ENCODE measurements at places on chromosomes 5 and 9. TPM values are rescaled to one million over a fixed set of nuclear protein-coding genes. Genes with fewer than 3 reads are reported as not detected.
A peak's percentile ranks its signal among the peaks of the same experiment; 100 is the strongest.

- no peak overlapping the region for H3K27ac ChIP-seq
- no peak overlapping the region for H3K4me3 ChIP-seq
- no peaks in the 10 kb centered on the region for H3K27me3 ChIP-seq
- no peaks in the 10 kb centered on the region for H3K4me1 ChIP-seq
- H3K36me3 ChIP-seq: no peaks in the 10 kb centered on the region
These were observed 96.0 kb upstream of the ITGA2 start for GRCh38 chr5:52893105-52893504.

GRCh38 chr5:55172051-55172899 lies 702 bp downstream of the CDC20B start:
- peak overlapping the region; percentile 47 for H3K27ac ChIP-seq
- peak; percentile 76 for DNase-seq
- H3K4me3 ChIP-seq: peak overlapping the region; percentile 64

GRCh38 chr5:79474367-79475151 lies 39.4 kb downstream of the HOMER1 start:
- H3K4me3 ChIP-seq: no peak overlapping the region
- no peak for DNase-seq
- H3K27ac ChIP-seq: no peak overlapping the region
- H3K27me3 ChIP-seq: no peaks in the 10 kb centered on the region

- H3K4me1 ChIP-seq: no peaks in the 10 kb centered on the region
- no peak overlapping the region for H3K27ac ChIP-seq
- no peak for DNase-seq
- no peak overlapping the region for H3K4me3 ChIP-seq
- no peaks in the 10 kb centered on the region for H3K36me3 ChIP-seq
- H3K27me3 ChIP-seq: no peaks in the 10 kb centered on the region
These were observed 16.5 kb downstream of the GRXCR2 start for GRCh38 chr5:145856285-145856818.

- no peak overlapping the region for H3K4me3 ChIP-seq
- H3K27ac ChIP-seq: no peak overlapping the region
- DNase-seq: no peak
- H3K4me1 ChIP-seq: no peaks in the 10 kb centered on the region
- H3K36me3 ChIP-seq: no peaks in the 10 kb centered on the region
These were observed 184.0 kb downstream of the CNTLN start for GRCh38 chr9:17318821-17319320.

DNA sequence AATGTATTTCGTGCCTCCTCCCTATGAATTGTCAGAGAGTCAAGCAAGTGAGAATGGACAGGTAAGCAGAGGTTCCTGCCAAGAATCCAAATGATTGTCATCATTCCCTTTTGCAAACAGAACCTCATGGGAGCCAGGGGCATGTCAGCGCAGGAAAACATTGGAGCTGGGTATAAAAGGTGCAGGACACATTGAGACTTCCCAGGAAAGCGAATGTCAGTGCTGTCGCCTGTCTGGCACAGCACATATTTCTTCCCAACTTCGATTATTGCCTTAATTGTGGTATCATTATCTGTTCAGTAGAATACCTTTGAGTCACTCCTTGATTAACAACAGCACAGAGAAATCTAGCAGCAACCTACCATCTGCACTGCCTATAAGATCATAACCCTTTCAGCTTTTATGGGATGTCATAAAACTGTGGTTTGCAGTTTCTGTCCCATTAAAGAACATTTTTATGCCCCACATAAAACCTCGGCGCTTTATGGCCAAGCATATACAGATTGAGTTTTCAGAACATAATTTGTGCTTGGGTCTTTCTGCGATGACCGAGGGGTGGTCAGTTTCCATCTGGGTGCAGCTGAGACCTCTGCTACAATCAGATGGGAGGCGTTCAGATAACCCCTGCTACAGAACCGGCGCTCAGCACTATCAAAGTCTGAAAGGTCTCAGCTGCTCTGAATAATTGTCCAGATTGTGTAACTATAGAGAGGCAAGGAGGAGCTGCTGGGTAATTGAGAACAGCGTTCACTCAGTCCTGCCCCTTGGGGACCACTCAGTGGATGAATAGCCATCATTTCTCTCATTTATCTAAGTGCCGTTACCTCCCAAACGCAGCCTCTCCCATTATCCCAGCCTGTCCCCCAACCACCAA lies 30.9 kb upstream of the WWC1 start:
- DNase-seq: no peak
- H3K27ac ChIP-seq: no peak overlapping the region
- H3K4me1 ChIP-seq: no peaks in the 10 kb centered on the region
- no peaks in the 10 kb centered on the region for H3K27me3 ChIP-seq
- H3K36me3 ChIP-seq: no peaks in the 10 kb centered on the region
- no peak overlapping the region for H3K4me3 ChIP-seq

DNA sequence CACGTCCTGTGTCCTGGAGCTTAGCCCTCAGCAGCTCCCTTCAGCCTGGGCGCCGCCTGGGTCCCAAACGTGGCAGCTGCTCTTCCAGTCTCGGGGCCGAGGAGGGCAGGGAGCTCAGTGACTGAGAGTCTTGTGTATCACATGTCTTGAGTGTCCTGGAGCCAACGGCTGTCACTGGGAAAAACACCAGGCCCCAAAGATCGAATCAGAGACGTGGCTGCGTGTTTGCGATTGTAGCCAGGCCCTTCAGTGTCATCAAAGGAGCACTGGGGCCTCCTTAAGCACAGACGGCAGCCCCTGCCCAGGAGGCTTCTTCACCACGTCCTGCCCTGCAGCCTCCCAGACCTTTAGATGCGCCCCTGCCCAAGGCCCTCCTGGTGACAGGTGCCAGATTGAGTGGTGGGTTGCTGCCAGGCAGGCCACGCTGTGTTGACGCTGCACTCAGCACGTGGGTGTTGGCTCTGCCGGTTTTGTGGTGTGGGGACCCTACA lies 5.7 kb upstream of the EXOC3 start:
- no peak overlapping the region for H3K27ac ChIP-seq
- DNase-seq: no peak
- H3K36me3 ChIP-seq: no peaks in the 10 kb centered on the region
- no peaks in the 10 kb centered on the region for H3K27me3 ChIP-seq
- H3K4me1 ChIP-seq: peaks cover 6% of the 10 kb centered on the region

GRCh38 chr5:3024976-3025375 lies 273.5 kb upstream of the IRX2 start:
- DNase-seq: no peak
- no peak overlapping the region for H3K4me3 ChIP-seq
- no peak overlapping the region for H3K27ac ChIP-seq
- no peaks in the 10 kb centered on the region for H3K4me1 ChIP-seq

DNA sequence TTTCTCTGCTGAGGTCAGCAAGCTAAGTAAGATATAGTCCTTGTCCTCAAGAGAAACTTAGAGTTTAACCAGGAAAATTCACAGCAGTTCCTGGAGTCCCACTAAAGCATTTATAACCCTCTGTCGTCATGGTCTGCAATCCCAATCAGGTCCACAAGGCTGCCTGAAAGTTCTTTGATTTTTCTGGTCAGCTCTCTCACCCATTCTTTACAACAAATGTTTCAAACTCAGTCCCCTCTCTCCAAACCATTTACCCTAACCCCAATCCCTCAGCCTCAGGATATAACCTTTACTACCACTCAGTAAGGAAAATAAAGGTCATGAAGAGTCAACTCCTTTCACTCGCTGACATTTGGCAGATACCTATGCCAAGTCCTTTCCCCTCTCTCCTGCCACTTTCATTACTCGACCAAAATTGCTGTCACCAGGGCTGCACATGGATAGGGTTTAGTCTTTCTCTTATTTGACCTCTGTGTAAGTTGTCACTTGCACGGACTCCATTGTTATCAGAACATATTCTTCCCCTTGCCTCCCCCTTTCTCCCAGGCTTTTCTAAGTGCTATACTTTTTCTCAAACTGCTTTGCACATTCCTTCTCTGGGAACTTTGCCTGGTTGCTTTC lies 936.6 kb downstream of the NR2F1-AS1 start:
- no peak for DNase-seq
- no peaks in the 10 kb centered on the region for H3K36me3 ChIP-seq
- no peak overlapping the region for H3K27ac ChIP-seq
- no peaks in the 10 kb centered on the region for H3K27me3 ChIP-seq
- H3K4me1 ChIP-seq: no peaks in the 10 kb centered on the region
- H3K4me3 ChIP-seq: no peak overlapping the region

DNA sequence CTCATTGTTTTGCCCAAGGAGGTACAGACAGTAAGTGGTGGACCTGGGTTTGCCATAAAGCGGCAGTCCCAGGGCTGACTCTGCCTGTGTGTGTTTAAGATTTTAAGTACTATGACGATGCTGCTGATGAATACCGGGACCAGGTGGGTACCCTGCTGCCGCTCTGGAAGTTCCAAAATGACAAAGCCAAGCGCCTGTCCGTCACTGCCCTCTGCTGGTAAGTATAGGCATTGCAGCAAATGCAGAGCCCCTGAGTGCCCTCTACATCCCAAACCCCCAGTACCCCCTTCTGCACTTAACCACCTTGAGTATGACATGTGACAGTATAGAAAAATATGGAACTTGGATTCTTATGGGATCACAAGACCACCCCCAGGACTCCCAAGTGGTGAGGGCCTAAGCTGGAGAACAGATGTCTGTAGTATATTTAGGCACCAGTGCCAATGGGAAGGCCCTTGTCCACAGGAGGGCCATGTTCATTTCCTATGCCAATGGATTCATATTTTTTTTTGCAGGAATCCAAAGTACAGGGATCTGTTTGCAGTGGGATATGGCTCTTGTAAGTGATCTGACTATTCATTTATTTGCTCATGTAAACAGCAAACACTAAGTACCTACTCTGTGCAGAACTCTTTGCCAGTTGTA lies 22.0 kb downstream of the ENHO start:
- no peaks in the 10 kb centered on the region for H3K27me3 ChIP-seq
- H3K36me3 ChIP-seq: no peaks in the 10 kb centered on the region
- H3K27ac ChIP-seq: no peak overlapping the region
- no peak overlapping the region for H3K4me3 ChIP-seq

DNA sequence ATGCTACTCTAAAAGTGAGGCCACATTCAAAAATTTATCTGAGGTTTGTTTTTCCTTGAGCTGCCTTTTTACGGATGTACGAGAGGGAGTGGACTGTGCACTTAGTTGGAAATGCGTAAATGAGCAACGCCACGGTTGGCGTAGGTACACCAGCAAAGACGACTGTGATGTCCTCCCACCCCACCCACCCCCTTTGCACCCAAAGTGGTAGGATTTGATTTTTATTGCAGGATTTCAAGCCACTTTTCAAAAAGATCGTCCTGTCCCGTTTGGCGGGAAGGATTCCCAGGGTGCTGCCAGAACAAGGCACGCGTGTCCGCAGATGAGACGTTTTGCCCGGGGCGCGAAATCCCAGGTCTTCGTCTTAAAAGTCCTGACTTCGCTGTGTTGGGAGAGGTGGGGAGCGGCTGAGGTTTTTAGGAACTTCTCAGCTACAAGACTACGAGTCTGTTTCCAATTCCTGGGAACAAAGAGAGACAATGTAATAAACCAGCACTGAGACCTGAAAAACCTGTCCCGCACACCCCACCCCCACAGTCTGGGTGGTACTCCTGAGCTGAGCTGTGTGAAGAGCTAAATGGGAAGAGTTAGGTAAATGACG lies 1.0 kb upstream of the TLE1 start:
- H3K36me3 ChIP-seq: no peaks in the 10 kb centered on the region
- no peaks in the 10 kb centered on the region for H3K4me1 ChIP-seq

GRCh38 chr5:142015781-142016533 lies 3.1 kb upstream of the GNPDA1 start:
- peak overlapping the region; percentile 8 for H3K27ac ChIP-seq
- no peaks in the 10 kb centered on the region for H3K27me3 ChIP-seq
- DNase-seq: peak; percentile 58
- H3K4me3 ChIP-seq: peak overlapping the region; percentile 6
- peaks cover 68% of the 10 kb centered on the region for H3K4me1 ChIP-seq

DNA sequence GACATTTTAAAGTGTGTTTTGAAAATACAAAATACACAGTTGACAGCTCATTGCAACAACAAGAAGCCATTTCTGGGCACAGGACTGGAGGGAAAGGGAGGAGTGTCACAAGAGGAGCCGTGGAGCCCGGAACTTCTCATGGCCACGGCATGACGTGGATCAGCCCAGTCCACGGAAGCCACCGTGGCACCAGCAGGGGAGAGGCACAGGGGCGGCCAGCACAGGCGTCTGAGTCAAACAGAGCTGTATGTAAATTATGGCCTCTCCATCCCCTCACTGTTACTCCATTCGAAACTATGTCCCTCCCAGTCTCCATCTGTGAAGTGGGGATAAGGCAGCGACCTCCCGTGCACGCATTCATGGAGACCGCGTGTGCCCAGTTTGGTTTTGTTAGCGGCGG lies 165.6 kb upstream of the IRX2 start:
- no peak overlapping the region for H3K4me3 ChIP-seq
- H3K36me3 ChIP-seq: no peaks in the 10 kb centered on the region
- H3K27ac ChIP-seq: no peak overlapping the region
- no peaks in the 10 kb centered on the region for H3K4me1 ChIP-seq

DNA sequence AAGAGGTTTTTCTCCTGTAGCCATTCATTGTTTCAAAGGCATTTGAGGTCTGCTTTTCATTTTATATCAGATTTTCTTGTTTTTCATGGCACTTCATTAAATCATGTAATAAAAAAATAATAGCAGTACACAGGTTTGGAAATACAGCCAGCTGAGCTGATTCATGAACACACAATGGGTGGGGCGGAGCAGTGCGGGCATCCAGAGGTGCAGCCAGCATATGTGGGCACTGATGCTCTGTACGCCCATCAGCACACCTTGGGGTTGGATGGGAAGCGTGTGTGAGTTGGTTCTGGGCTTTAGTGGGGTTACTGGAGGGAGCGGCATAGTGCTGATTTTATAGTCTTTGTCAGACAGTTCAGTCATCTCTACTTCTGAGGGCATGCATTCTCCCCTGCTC lies 54.2 kb upstream of the IRX4 start:
- H3K4me3 ChIP-seq: no peak overlapping the region
- H3K27ac ChIP-seq: no peak overlapping the region
- H3K27me3 ChIP-seq: no peaks in the 10 kb centered on the region
- H3K4me1 ChIP-seq: no peaks in the 10 kb centered on the region
- no peaks in the 10 kb centered on the region for H3K36me3 ChIP-seq
- no peak for DNase-seq

- no peaks in the 10 kb centered on the region for H3K4me1 ChIP-seq
- no peak overlapping the region for H3K27ac ChIP-seq
- no peaks in the 10 kb centered on the region for H3K27me3 ChIP-seq
- DNase-seq: no peak
- no peaks in the 10 kb centered on the region for H3K36me3 ChIP-seq
These were observed 1143.2 kb upstream of the CDH6 start for GRCh38 chr5:30050056-30050815.

DNA sequence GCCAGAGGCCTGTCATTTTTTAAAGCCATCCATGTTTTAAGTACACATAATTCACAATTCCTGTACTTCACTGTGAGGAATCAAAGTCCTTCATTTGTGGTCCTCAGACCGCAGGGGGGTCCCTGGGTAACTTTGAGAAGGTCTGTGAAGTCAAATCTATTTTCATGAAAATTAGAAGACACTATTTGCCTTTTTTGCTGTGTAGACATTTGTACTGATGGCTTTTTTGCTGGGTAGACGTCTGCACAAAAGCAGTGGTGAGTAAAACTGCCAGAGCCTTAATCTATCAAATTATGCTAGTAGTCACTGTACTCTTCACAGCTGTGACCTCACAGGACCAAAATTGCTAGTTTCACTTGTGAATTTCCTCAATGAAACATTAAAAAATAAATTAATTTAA lies 25.7 kb downstream of the PRUNE2 start:
- no peaks in the 10 kb centered on the region for H3K27me3 ChIP-seq
- H3K4me1 ChIP-seq: no peaks in the 10 kb centered on the region
- H3K36me3 ChIP-seq: no peaks in the 10 kb centered on the region
- no peak overlapping the region for H3K4me3 ChIP-seq
- H3K27ac ChIP-seq: no peak overlapping the region
- no peak for DNase-seq

The FOXD4L3 gene
- not detected for total RNA-seq

The CCDC69 gene
- 47.9 TPM for total RNA-seq

The NEK6 gene
- total RNA-seq: 63.0 TPM

The PPP1R26 gene
- total RNA-seq: 0.84 TPM

The SMIM32 gene
- not detected for total RNA-seq

The LHX3 gene
- total RNA-seq: not detected
